ENCODE measurements at places on chromosomes 16 and 17. TPM values are rescaled to one million over a fixed set of nuclear protein-coding genes. Genes with fewer than 3 reads are reported as not detected.

DNA sequence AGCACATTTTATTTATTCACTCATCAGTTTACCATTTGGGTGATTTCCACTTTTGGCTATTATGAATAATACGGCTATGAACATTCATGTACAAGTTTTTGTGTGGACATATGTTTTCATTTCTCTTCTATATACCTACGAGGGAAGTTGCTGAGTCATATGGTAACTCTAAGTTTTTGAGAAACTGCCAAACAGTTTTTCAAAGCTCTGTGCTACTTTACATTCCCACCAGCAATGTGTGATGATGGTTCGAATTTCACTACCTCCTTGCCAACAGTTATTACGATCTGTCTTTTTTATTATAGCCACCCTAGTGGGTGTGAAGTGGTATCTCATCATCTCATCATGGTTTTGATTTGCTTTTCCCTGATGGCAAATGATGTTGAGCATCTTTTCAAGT is 63.7 kb upstream of the MRTFB start:
- no peak overlapping the region for H3K4me3 ChIP-seq
- no peaks in the 10 kb centered on the region for H3K36me3 ChIP-seq
- peaks cover 8% of the 10 kb centered on the region for H3K4me1 ChIP-seq
- no peak for DNase-seq
- no peak overlapping the region for H3K27ac ChIP-seq

GRCh38 chr17:68518063-68518815 is 6.0 kb downstream of the PRKAR1A start:
- H3K36me3 ChIP-seq: peaks cover 51% of the 10 kb centered on the region
- peaks cover 32% of the 10 kb centered on the region for H3K4me1 ChIP-seq
- DNase-seq: no peak
- no peak overlapping the region for H3K4me3 ChIP-seq
- no peaks in the 10 kb centered on the region for H3K27me3 ChIP-seq
- no peak overlapping the region for H3K27ac ChIP-seq

DNA sequence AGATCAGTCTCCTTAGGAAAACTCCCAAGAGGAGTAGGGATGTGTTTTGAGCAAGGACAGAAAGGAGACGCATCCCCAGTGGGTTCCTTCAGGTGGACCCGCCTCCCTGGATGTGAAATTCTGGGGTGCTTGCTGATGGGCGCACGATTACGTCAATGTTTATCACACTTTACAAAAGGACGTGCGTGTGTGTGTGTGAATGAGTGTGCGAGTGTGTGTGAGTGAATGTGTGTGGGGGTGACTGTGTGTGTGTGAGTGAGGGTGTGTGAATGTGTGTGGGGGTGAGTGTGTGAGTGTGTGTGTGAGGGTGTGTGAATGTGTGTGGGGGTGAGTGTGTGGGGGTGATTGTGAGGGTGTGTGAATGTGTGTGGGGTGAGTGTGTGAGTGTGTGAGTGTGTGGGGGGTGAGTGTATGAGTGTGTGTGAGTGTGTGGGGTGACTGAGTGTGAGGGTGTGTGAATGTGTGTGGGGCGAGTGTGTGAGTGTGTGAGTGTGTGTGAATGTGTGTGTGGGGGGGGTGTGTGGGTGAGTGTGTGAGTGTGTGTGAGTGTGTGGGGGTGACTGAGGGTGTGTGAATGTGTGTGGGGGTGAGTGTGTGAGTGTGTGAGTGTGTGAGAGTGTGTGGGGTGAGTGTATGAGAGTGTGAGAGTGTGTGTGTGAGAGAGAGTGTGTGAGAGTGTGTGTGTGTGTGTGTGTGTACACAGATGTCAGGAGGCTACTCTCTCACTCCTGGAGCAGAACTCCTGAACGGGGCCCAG is 4.1 kb upstream of the TRARG1 start:
- DNase-seq: no peak
- peak overlapping the region; percentile 78 for H3K4me3 ChIP-seq
- H3K4me1 ChIP-seq: peaks cover 8% of the 10 kb centered on the region
- peaks cover 48% of the 10 kb centered on the region for H3K27me3 ChIP-seq

DNA sequence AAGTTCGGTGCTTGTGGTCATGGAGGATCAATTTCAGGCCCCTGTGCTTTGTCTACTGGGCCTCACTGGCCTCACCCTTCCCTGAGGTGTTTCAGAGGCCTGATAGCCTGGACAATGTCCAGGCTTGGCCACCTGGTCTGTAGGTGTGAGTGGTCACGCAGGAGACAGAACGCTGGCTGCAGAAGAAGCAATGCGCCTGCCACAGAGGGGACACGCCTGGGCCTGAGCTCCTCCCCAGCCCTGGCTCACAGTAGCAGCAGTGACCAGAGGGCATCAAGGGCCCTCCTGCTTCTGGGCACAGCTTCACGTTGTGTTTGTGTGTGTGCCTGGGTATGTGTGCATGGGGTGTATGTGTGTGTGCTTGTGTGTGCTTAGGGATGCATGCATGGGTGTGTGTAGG is 1.9 kb upstream of the PITPNM3 start:
- peaks cover 50% of the 10 kb centered on the region for H3K27me3 ChIP-seq
- no peak overlapping the region for H3K27ac ChIP-seq
- H3K36me3 ChIP-seq: no peaks in the 10 kb centered on the region
- no peak overlapping the region for H3K4me3 ChIP-seq

GRCh38 chr17:332558-333322 is 19.9 kb downstream of the RPH3AL start:
- H3K4me3 ChIP-seq: no peak overlapping the region
- DNase-seq: no peak
- peaks cover 21% of the 10 kb centered on the region for H3K27me3 ChIP-seq
- H3K27ac ChIP-seq: no peak overlapping the region
- H3K36me3 ChIP-seq: no peaks in the 10 kb centered on the region

- no peak for DNase-seq
- no peaks in the 10 kb centered on the region for H3K27me3 ChIP-seq
Observed at GRCh38 chr16:67718668-67719047, 458 bp downstream of the GFOD2 start.

DNA sequence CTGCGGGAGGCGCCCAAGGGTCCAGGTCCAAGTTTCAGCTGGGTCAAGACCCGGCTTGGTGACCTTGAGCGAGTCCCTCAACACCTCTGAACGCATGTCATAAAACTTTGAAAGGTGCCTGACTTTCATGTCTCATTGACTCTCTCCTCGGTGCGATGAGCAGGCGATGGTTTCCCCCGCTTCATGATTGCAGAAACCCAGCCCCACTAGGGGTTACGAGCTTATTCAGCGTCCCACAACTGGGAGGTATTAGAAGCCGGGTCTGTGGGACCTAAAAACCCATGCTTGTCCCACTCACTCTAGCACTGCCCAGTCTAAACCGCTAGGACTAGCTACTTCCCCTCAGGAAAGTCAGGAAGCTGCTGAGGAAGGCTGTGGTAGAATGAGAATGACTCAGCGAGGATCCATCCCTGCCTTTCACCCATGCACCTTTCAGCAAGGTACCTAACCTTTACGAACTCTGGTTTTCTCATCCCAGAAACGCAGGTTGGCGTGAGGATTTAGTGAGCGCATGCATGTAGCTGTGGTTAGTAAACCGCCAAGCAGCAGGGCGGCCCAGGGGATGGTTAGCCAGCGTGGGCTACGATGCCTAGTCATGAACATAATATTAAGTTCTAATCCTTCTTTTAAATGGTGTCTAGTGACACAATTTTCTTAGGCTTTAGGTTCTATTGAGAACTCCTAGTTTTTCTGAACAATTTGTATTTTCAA is 26.2 kb upstream of the RFFL start:
- H3K27ac ChIP-seq: peak overlapping the region; percentile 91
- peaks cover 24% of the 10 kb centered on the region for H3K4me1 ChIP-seq
- DNase-seq: no peak
- peaks cover 2% of the 10 kb centered on the region for H3K36me3 ChIP-seq
- peak overlapping the region; percentile 83 for H3K4me3 ChIP-seq

Gene ODAD4
- 0.65 TPM for total RNA-seq

Gene PRR35
- not detected for total RNA-seq

Gene SDR42E1
- 13.9 TPM for total RNA-seq

Gene XPO6
- 280 TPM for total RNA-seq

Gene SULT1A3
- total RNA-seq: 31.8 TPM

Gene ICAM2
- 59.0 TPM for total RNA-seq
